ENCODE measurements at places on chromosomes 11 and 22.

- no peak for DNase-seq
These were observed 1197.5 kb upstream of the TENM4 start for GRCh38 chr11:80638296-80638695.

DNA sequence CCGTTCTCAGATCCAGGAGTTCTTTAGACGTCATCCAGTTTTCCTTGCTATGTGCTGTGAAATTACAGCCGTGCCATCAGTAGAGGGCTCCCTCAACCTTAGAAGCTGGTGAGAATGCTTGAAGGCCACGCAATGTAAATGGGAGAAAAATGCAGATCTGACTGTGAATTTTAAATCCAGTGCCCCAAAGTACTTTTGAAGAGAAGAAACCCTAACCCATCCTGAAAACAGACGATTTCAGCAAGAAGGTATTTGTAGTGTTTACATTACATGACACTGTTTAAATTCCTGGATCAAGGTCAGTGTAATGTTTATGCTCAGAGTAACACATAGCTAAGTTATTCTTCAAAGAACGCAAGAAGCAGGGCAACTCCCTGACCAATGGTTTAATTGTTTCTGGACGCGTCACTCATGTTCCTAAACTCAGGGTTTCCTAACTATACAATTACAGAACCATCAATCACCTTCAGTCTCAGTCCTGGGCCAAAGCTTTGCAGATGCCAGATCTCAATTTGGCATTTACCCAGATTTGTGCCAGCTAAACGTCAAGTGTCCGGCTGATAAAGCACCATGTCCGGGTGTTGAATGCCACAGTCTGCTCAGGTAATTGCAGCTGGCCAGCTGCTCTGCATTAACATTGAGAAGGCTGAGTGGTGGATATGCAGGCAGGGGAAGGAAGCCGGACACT, 38.2 kb downstream of the ADAMTS8 start:
- no peak for DNase-seq

- DNase-seq: peak; percentile 45
These were observed 46.3 kb upstream of the SYT13 start for GRCh38 chr11:45332276-45332934.

DNA sequence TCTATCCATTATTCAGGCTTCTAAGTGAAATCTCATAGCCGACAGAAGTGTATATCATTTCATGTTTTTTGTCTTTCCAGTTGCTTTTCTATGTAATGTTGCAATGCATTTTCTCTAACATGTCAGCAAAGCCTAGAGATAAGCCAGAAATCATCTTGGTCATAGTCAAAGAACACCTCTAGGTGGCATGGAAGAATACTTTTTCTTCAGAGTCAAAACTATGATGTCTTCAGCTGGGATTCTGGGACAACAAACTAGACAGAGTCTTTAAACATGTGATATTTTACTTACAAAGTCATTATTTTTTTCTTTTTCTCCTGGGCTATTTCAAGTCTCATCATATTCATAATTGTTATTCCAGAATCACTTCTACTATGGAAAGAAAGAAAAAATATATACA, 4.4 kb downstream of the GAS2 start:
- DNase-seq: no peak

- DNase-seq: no peak
These were observed 282.1 kb downstream of the MIAT start for GRCh38 chr22:26939466-26939865.

DNA sequence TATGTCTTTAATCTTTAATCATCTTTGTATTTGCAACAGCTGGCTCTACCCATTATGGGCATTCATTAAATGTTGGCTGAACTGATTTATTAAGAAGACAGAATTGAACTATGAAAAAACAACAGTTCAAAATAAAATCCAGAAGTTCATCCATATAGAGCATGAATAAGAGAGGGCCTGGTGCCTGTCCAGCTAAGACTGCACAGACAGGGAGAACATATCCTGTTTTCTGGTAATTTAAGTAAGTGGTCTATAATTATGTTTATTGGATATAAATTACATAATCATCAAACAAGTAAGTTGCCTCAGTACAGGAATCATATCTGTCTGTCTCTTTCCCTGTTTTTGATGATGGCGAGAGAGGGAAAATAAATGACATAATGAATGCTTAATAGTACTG, 137.2 kb downstream of the RBFOX2 start:
- no peak for DNase-seq

- peak; percentile 71 for DNase-seq
These were observed at the start of gene CTTN for GRCh38 chr11:70397983-70398833. Gene CTTN, plus strand, starts transcription at chr11:70398529. Its CDS starts 8,769 bp downstream, at chr11:70407298.

DNA sequence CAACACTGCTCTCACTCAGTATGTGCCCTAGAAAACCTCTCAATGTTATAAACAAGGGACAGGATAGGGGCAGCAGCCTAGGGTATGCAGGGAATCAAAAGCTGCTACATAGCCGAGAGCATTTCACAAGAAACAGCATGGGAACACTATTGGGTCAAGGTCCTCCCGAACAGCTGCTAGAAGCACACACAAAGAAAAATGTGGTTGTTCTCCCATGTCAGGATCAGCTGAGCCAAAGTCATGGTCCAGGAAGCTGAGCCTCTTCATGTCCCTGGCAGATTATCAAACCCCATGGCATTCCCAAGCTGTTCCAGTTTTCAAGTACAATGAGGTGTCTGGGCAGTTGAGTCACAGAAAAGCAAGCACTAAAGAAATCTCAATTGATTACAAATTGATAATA, 21.0 kb upstream of the GDPD4 start:
- no peak for DNase-seq

GRCh38 chr11:114179234-114179941, 116.8 kb upstream of the NNMT start:
- DNase-seq: no peak

DNA sequence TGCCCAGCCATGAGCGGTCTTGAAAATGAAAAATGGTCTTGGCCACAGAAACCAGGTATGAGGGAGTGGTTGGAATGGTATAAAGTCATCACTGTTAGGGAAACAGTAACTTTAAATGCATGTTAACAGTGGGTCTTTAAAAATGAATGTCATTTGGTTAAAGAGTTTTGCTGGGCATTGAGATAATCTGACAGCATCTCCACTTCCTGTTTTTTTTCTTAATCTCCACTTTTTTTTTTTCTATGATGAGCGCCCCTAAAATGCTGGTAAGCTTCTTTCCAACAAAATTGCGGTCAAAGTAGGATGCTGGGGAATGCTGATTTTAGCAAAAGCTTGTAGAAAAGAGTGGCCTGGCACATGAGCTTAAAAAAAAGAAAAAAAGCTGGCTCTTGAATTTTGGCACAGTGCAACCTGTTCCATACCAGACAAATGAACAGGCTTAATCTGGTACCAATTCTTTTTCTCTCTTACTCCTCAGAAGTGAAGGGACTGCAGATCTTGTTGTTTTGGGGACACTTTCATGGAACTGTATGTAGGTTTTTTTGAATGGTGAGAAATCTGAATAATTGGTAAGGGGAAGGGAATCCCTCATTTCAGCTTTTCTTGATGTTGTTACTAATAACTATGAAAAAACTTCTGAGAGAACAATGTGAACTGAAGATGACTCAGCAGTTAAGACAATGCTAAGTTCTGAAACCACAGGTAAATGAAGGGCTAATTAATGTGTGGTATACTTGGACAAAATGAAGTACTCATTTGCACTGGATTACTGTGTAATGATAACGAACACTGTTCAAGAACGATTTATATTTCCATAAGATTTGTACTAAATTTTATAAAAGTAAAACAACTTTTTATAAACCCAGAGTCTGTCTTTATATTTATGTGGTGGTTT, 3.1 kb upstream of the ARHGEF12 start:
- no peak for DNase-seq

DNA sequence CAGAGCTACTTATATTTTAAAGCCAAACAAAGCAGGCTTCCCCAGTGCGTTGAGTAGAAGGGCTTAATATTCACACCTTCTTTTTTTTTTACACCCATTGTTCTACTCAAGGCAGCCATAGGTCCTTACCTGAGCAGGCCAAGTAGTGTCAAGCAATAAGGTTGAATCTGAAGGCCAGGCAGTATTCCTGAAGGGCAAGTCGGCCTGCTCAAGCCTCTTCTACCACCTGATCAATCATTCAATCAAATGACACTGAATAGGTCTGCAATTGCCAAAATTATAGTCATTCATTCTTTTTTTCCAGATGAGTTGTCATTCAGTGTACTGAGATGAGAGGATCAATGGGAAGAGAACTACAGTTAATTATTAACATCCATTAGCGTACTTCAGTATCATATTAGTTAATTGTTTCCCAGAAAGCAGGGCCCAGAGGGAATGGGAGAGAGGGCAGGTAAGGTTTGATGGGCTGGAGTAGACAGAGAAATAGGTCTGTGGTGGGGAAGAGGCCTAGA, 11.9 kb upstream of the PPP2R1B start:
- no peak for DNase-seq

DNA sequence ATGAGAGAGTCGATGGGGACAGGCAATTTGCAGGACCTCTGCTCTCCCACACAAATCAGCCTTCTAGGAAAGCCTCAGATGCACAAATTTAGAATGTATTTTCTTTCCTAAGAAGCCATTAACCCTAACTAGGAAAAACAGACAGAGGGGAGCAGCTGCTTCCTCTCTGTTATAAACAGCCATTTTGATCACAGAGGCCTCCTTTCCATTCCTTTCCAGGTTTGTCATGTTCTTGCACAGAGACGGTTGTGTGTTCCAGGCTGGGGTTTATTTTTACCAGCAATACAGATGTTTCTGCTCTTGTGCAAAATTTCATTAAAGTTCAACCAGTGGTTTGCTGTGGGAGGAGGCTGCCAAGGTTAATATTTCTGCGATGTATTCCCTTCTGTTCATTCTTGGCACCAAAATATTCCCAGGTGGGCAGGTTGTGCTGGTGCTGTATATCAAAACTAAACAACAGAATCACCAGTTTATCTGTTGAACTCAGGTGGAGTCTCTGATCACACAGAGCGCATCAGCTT, 90.2 kb downstream of the NAV2 start:
- DNase-seq: no peak

DNA sequence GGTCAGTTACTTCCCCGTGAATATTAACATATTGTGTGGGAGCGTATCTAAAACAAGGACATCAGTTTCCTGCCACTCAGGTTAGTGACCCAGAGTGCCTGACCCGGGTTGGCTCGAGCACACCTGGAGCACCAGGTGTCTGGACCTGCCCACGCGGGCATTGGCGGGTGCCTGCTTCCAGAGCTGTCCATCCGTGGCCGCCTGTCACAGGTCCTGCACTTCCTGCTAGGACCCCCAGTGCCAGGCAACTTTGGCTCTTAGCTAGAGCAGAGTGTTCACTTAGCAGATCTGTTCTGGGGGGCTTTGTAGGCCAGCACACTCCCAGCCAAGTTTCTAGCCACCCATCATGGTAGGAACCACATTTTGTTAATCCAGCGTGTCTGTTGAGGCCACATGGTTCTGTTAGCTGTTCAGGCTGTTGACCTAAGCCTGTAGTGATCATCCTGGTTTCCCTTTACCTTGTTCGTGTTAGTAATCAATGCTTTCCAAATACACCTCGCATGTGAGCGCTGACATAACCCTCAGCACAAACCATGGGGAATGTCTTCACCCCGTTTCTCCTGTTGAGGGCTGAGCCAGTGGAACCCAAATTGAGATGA, 29.5 kb downstream of the MOV10L1 start:
- DNase-seq: no peak

DNA sequence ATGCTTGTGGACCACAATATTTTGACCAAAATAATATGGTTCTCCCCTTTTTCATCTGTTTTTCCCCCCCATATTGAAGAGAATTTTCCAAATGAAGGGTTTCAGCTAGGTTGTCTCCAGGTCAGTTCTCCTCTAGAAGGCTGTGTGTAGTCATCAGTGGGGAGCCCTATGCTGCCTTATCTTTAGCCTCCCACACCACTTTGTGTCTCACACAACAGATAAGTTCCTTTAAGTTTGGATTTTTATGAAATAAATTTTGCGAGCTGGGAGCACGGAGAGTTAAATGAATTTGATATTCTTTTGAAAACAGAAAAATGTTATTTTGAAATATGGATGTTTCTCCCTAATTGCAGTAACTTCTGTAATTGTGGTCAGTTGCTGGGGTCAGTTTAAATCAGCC, 28.9 kb downstream of the PAX6 start:
- no peak for DNase-seq

GRCh38 chr11:75028724-75029123, 40.0 kb downstream of the NEU3 start:
- DNase-seq: no peak

DNA sequence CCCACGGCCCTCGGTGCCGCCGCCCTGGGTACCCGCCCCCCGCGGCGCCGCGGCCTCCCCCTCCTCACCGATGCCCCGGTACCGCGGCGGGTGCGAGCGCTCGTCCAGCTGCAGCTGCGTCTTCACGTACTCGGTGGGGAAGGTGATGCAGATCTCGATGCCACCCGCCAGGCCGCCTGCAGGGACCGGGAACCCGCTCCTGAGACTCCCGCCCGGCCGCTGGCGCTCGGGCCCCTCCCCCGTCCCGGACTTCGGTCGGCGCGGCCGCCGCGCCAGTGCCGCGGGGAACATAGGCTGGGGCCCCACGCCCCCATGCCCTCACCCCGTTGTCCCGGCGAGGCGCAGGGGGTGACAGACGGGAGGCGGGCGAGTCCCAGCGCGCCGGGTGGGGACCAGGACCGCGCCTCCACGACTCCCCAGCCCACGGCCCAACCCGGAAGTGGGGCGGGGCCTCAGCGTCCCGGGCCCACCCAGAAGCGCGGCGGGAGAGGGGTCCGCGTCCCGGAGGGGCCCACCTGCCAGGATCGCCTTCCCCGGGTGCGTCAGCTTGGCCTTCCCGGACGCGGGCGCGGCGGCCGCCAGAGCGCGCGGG, 375 bp downstream of the SLC25A1 start:
- peak; percentile 79 for DNase-seq

DNA sequence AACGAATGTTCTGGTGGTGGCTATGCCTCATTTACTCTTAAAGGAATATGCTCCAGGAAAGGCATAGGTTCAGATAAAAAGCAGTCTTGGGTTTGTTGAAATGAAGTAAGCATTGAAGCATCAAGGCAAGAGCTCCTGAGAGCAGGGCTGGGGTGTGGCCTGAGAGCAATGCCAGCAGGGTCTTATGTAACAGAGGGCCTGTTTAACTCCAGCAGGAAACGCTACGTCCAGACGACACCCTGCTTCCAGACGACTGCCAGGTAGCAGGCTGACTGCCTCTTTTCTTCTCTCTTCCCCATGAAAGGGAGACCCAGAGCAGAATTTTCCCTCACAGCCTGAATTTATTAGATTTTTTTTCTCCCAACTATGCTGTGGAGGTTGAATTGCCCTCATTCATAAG, 127.2 kb upstream of the SLC5A12 start:
- DNase-seq: no peak

DNA sequence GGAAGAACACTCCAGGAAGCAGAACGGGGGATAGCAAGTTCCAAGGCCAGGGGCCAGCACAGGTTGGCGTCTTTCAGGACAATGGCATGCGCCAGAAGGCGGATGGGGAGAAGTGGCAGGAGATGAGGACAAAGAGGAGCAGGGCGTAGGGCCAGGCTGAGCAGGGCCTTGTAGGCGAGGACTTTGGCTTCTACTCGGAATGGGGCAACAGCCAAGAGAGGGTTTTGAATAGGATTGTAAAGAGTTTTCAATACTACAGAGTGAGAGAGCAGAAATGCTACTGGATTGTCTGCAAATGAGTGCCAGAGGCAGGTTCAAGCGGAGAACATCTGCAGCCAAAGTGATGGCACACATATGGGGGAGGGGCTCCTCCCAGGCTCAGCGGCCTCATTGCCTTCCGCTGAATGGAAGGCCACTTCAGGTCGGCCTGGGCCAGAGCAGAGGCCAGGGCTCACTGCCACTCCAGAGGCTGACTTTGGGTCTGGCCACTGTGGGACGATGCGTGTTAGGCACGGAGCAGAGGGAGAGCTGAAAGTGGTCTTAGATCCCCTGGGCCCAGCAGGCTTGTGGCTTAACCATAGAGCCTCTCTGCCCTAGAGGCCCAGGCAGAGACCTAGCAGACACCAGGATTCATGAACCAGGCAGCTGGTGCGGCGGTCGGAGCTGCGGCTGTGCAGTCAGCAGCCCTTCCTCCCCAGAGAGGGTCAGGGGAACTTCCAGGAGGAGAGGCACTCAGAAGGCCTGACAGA, 118.2 kb downstream of the DSCAML1 start:
- no peak for DNase-seq

Measured in activated naive CD4-positive, alpha-beta T cell treated with anti-CD3 and anti-CD28 coated beads, Interleukin-2, amount 10 ng/mL, durations not matched to agents 7 days and 5 days (primary cell).